NCI-H1048 (cell line): ENCODE measurements at places on chromosomes 2 and 18.

GRCh38 chr2:12762976-12763375 lies 46.2 kb downstream of the TRIB2 start:
- DNase-seq: no peak

DNA sequence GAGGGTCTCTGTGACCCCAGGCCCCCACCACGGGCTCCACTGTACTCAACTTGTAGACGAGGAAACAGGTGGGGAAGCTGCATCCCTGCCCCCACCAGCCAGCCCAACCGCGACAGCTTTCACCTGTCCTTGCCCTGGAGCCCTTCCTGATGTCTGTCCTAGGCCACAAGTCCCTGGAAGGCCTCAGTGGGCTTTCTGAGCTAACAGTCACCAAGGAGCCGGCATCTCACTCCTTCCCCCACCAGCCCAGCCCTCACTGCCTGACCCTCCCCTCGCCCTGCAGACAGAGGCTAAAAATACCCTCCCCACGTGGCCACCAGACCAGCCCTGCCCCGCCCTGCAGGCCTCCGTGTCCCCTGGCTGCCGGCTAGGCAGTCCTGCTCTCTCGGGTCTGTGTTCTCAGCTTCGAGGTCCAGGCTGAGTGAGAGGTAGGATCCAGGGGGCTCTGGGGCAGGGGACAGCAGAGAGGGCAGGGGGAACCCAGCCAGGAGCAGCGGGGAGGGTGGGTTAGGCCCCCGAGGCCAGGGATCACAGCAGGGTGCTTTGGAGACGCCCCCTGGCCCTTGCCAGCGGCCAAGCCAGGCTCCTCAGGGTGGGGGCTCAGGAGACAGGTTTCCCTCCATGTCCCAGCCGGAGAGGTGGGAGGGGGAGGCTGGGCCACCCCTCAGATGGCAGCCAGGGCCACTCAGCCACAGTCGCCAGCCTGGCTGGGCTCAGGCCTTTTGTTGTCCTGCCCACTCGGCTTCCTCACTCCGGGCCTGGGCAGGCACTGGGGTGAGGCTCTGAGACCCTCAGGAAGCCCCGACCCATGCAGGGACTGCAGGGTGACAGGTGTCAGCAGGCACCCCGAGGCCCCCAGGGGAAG lies at the start of gene KLHL30:
KLHL30 (plus strand) TSS at position 338 of the 865 bp plus-strand sequence. CDS start 2,087 bp downstream, outside the sequence.
- no peak for DNase-seq

DNA sequence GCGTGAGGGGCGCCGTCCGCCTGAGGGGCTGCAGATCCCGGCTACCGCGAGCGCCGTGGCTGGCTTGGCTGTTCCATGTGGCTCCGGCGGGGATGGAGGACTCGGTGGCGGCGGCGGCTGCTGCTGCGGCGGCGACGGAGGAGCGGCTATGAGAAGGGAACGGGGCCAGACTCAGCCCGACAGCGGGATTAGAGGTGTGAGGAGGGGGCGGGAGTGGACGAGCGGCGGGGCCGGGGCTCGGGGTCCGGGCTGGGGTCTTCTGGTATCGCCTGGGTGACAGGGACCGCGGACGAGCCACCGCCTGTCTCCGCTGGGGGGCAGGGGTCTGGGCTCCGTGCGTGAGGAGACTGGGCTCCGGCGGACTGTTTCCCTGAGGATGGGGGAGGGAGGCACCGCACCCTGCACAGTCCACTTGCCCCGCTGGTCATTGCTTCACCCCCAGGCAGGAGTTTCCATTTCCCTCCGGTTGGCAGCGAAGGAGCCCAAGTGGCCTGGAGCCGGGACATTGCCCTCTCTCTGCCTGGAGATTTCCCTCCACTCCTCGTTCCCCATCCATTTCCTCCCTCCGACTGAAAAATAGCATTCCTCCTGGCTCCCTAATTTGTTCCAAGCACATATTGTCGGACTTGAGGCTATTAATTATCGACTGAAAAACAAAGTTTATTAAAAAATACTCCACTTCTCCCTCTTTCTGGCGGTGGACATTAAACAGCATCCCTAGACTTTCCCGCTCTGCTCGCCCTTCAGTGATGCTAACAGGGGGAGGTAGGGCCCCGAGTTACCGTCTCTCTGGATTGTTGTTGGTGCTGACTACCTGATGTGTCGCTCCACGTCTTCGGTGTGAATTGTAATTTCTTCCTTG lies 577 bp downstream of the EHBP1 start:
- DNase-seq: no peak

DNA sequence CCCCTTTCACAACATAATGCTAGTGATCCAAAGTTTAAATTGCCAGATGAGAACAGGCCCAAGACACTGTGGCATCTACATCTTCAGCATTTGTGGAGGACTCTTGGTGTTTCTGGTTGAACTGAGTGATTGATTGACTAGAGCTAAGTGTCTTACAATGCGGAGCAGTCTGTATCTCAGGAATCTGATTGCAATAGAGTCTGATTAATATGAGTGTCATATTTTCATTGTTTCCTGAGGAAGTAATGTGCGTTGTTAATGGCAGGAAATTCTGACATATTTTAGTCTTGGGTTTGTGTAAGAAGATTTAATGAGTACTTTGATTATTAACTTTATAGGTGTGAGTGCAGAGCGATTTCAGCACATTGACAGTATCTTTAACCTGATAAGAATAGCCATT lies 82.0 kb upstream of the PROKR1 start:
- DNase-seq: no peak

GRCh38 chr18:58177004-58177717 lies 133.1 kb downstream of the NEDD4L start:
- no peak for DNase-seq

DNA sequence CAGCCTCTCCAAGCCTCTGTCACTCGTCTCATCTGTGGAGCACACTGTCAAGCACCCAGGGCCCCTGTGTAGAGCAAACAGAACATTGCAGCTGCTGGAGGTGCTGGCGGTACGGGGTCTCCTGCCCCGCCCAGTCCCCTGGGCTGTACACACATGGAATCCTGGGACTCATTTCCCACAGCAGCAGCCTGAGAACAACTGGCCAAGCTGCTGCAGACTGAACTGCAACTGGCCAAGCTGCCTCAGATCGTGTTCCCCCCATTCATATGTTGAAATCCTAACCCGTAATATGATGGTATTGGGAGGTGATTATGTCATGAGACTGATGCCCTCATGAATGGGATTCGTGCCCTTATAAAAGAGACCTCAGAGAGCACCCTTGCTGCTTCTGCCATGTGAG lies 130.5 kb downstream of the NCK2 start:
- no peak for DNase-seq

GRCh38 chr2:185127412-185127811 lies 529.1 kb downstream of the ZNF804A start:
- DNase-seq: no peak

DNA sequence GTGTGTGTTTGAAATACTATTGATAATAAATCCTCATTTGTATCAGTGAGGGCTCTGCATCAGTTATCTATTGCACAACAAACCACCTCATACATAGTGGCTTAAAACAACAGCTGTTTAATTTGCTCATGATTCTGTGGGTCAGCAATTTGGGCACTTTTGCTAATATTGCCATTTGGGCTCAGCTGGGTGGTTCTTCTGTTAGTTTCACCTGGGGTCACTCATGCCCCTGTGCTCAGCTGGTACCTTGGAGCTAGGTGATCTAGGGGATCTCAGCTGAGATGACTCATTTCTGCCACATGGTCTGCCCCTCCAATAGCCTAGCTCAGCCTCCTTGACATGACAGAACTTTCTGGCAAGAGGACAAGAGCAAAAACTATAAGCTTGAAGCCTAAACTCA lies 126.3 kb downstream of the LYPD6B start:
- no peak for DNase-seq

DNA sequence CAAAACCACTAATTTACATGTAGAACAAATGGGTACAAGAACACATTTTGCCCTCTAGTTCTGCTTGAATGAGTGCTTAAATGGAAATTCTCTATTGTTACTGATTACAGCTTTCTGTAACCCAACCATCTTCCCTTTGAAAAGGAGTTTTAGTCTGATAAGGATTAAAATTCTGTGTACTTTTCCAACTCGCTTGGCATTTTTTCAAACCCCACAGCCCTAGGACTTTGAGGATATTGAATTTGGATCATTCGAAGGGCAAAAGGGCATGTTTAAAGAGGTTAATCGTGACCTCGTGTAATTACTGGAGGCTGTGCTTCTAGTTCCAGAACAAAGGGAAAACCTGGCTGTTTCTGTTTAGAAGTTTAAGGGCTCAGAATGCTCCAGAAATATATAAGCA lies 432.3 kb downstream of the PID1 start:
- no peak for DNase-seq

GRCh38 chr2:131519466-131519865 lies 8.2 kb upstream of the CCDC74A start:
- DNase-seq: no peak

DNA sequence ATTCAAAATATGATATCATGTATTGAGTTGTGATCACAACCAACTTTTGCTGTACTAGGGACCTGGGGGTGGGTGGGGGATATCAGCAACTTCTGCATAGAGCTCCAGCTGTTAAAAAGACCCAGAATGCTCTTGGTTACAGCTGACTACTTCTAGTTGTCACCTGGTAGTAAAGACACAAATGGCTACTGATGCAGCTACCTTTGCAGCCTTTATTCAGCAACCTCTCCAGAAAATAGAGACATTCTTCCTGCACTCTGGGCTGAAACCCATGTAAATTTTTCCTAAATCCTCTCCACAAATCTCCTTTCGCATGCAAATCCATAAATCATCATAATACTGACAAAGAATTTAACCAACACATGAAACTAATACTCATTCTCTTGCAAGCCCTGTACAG lies 238.3 kb downstream of the TCF4 start:
- no peak for DNase-seq

DNA sequence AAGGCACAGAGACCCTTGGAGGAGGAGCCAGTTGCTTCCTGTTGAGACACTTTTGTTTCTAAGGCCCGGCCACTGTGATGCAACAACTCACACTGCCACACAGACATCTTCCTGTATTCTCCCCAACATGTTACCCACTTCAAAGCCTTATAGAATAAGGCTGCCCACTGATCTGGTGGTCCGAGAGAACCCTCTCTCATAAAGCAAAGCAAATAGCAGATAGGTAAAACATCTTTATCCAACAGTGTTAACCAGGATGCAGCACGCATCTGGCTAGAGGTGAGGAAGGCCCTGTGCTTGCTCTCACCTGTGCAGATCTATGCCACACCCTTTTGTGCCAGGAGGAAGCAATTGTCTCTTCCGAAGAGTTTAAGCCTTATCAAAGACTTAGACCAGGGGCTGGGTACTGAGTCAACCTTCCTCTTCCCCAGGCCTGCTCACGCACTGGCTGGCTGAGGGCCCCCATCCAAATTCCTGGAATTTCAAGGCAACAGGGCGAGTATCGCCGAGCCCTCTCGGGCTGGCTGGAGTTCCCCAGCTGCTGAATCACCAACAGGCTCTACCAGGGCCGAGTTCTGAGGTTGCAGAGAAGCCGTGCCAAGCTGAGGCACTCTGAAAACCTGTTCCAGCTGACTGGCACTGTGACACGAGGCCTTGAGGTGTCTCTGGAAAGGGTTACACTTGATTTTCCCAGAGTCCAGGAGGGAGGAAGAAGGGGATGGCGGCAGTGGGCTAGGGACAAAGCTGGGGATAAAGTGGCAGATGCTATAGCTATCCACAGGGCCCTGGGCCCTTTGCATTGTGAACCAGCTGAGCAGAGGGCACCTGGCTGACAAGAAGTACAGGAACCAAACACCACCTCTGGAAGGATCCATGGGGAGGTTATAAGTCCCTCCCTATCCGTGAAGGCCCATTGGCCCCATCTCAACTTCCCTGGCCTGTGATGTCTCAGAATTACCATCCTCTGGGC lies 29.3 kb downstream of the TGFA start:
- no peak for DNase-seq

- no peak for DNase-seq
Measured at GRCh38 chr2:232363784-232364615, 14.6 kb upstream of the ALPP start.

- DNase-seq: no peak
Measured at GRCh38 chr2:102063487-102063911, 71.7 kb downstream of the IL1R2 start.

DNA sequence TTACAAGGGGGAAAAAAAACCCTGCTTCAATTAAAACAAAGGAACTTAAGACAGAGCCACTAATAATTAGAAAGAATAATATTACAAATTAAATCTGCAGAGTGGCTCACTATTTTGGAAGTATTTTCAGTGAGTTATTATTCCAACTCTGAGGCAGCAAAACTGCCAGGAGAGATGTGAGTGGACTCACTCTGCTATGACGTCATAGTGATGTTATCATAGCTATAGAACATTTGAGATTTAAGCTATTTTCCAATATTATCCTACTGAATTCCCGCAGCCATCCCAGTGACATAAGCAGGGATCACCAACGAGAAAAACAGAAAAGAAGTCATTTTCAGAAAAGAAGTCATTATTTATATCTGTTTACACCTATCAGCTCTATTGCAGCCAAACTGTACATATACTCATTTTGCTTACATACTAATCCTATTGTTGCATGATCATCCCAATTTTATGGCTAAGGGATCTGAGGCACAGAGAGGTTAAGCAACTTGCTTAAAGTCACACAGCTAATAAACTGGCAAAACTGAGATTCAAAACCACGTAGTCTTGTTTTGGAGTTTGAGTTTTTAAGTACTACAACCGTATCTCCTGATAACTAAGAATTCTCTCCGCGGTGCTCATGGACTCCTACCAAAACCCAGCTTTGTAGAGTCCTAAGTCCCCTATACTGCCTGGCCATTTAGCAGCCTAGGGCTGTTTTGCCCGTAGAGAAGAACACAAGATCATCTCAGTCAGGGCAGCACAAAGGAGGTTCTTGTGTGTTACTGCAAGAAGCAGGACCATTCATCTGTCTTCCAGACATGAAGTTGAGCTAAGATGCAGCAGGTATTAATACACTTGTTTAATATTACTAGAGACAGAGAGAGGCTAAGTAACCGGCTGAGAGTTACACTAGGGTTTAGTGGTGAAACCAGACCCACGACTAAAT lies 299.8 kb downstream of the TCF4 start:
- DNase-seq: no peak

DNA sequence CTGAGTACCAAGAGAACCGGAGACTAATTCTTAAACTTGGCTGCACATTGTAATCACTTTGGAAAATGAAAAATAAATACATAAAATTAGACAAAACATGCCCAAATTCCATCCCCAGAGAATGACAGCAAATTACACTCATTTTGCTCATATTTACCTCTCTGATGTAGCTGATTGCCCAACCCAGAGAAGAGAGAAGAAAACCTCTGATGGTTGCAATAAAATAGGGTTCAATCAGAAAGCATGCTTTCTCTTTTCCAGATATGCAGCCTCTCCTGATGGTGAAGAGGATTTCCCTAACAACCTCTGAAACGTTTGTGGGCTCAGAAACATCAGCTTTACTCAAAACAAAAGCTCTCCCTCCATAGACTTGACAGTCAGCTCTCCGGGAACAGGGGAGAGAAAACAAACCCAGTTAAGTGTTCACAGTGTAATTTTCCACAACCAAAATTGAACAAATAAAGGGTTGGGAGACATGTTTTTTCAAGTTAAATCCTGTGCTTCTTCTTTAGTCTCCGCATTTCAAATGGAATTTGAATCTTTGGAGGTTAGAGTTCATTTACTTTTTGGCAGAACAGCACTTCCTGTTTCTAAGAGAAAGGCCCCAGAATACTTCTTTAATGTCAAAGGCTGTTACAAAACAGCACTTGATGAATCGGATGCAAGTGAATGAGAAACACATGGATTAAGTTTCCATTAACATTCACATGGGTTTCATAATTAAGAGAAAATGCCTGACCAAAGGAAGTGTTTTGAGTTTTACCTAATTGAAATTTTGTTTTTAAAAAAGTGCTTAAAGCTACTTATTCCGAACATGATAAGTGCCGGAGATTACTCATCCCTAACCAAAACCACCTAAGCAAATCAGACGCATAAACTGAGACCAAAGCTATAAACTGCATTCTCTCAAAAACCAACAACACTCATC lies 570.1 kb upstream of the SYT4 start:
- no peak for DNase-seq
